ENCODE measurements at places on chromosomes 6 and 20.

GRCh38 chr20:25499855-25500434 lies 85.4 kb downstream of the NINL start:
- ATAC-seq, result no peak

GRCh38 chr6:72560721-72561593 lies 60.9 kb upstream of the KCNQ5 start:
- ATAC-seq, result no peak

GRCh38 chr6:3071568-3071967 lies 3.3 kb downstream of the RIPK1 start:
- ATAC-seq, result no peak

DNA sequence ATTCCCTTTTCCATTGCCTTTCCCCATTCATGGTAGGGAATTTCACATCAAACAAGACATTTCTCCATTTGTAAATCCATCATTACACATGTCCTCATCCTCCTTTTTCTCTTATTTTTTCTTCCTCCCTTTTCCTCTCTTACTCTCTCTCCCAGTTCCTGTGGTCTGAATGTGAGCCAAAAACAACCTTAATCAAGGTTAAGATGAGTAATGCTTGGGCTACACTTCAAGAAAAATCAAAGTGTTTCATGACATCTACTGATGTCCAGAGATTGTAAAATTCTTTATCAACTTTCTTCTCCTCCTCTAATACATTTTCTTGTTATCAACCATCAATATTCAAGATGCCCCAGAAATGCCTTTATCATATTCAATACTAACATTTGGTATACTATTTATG lies 208.0 kb upstream of the PRND start:
- ATAC-seq, result no peak

DNA sequence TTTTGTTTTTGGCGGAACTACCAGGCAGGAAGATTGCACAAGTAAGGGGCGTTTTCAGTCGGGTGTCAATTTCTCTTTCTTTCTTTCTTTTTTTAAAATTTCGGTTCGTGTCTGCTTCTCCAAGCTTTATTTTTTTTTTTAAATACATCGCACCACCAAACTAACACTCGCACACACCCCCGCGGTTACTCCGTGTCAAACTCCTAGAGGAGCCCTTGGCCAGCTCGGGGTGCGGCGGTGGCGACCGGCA lies 338 bp downstream of the UTRN start:
- ATAC-seq, result no peak

All from stimulated activated memory B cell treated with anti-CD40 and anti-IgM and Interleukin-4, amounts not matched to agents 10 μg/mL and 1 μg/mL and 100 μg/mL, for 72 hours (primary cell).